ENCODE measurements at places on chromosomes 13 and 19.

DNA sequence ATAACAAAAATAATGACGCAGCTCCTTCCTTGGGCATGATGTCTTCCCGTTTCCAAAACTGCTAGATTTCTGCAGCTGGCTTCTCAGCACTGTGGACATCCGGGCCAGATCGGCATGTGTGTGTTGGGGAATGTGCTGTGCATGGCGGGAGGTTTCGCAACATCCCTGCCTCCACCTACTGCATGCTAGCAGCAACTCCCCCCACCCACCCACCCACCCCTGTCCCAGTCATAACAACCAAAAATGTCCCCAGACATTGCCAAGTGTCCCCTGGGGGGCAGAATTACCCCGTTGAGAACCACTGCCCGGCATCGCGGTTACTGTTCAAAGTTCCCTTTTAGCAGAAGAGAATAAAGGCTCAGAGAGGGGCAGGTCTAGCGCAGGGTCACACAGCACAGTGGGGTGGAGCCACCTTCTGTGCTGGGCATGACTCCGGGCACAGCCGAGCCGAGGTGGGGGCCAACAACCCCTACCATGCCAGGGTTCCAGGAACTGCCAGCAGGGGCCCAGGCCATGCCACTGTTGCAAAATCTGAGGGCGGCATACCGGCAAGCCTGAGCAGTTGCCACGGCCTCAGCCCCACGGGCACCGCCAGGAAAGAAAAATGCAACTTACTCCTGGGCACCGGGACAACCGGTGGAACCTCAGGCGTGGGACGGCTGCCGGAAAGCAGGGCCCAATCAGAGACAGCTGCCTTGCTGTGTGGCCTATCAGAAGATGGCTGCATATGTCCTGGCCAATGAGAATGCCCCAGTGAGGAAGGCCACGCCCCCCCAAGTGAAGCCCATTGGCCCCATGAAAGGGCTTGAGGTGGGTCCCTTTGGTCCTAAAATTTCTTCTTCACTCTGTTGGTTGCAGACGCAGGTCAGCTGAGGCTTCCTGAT, 22.5 kb upstream of the NFIC start:
- peak; percentile 71 for DNase-seq

GRCh38 chr19:12984143-12984627, 11.1 kb upstream of the NFIX start:
- no peak for DNase-seq

DNA sequence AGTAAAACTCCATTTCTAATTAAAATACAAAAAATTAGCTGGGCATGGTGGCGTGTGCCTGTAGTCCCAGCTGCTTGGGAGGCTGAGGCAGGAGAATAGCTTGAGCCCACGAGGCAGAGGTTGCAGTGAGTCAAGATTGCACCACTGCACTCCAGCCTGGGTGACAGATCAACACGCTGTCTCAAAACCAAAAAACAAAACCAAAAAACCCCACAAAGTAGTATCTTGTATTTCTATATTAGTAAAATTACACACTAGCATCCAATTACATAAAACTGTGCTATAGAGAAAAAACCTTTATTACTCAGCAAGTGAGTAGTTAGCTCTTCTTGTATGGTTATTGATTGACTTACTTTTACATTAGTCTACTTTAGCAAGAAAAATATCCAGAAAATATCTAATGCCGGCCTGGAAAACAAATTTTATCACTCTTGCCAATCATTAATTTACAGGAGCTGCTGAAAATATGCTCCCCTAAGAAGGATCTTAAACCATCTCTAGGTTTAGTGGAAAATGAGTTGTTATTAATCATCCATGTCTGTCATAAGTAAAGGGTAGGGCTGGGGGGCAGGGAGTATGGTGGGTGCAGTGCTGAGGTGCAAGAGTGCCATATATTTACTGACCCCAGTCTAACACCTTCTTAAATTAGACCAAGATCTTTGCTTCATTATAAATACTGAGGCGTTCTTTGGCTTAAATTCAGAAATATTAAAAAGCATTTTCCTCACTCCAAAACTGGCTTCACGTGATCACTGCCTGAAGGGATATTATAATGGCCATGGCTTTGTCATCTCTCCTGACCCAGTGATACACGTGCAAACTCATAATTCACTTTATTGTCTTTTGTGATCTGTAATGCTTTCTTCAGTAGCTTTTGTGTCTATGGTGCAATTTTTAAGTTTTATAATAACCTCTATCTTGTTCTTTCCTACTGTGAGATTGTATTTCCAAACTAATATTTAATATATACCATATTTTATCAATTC, 44.1 kb downstream of the UBL3 start:
- DNase-seq = no peak

DNA sequence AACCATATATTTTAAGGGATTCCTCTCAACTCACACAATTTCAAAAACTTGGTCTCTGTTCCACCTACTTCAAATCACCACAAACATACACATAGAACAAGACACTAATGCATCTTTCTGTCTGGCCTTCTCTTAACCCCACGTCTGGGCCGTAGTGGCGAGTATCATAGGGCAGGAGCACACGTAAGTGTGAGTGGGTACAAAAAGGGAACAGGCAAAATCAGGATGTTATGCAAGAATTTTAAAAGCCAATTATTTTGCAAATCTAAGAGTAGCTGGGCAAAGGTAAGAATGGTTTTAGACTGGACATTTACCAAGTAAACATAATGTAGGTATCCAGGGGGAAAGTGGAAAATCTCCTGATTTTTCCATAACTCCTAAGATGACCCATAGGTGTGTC, 35.1 kb downstream of the MTMR6 start:
- DNase-seq = no peak

DNA sequence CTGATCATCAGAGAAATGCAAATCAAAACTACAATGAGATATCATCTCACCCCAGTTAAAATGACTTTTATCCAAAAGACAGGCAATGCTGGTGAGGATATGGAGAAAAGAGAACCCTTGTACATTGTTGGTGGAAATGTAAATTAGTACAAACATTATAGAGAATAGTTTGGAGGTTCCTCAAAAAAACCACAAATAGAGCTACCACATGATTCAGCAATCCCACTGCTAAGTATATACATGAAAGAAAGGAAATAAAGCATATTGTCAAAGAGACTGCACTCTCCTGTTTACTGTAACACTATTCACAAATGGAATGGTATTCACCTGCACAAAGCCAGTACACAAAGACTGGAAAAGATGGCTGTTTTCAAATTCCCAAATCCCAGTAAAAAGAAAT, 1233.7 kb downstream of the PCDH17 start:
- DNase-seq = no peak

DNA sequence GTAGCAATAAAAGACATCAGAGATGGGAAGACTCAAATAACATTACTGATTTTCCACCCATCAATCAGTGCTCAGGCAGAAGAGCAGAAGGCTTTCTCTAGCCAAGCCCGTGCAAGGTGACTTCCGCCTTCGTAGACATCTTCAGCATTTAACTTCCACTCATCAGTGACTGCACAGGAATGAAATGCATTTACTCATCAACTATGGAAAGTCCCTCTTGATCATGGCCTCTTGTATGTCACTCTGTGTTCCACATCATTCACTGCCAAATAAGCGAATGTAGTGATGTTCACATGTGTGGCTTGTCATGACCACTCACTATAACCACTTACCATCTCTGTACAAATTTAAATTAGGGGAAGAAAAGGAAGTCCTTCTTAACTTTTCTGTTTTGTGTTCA, 49.4 kb downstream of the SACS start:
- DNase-seq = no peak

GRCh38 chr13:19150226-19150625, 31.4 kb downstream of the TUBA3C start:
- no peak for DNase-seq

- DNase-seq = no peak
Measured at GRCh38 chr13:73872397-73872796, 261.8 kb downstream of the KLF12 start.

DNA sequence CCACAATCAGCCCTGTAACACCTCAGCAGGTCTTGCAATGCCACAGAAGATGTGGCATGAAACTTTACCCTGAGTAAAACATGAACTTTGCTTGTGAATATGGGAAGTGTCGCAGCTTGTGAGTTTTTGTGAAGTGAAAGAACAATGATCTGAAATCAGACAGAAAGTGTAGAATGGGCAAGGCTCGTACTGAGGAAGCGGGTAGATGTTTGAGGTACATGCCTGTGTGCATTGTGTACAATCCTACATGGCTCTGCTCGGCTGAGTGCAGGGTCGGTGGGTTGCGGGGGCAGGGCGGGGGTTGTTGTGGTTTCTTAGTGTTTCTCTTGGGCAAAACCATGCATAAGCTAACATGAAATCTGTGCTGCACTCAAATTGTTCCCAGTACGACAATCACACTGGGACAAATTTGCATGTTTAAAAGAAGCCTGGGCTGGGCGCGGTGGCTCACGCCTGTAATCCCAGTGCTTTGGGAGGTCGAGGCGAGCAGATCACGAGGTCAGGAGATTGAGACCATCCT, 1.1 kb downstream of the NLRP13 start:
- DNase-seq = no peak

DNA sequence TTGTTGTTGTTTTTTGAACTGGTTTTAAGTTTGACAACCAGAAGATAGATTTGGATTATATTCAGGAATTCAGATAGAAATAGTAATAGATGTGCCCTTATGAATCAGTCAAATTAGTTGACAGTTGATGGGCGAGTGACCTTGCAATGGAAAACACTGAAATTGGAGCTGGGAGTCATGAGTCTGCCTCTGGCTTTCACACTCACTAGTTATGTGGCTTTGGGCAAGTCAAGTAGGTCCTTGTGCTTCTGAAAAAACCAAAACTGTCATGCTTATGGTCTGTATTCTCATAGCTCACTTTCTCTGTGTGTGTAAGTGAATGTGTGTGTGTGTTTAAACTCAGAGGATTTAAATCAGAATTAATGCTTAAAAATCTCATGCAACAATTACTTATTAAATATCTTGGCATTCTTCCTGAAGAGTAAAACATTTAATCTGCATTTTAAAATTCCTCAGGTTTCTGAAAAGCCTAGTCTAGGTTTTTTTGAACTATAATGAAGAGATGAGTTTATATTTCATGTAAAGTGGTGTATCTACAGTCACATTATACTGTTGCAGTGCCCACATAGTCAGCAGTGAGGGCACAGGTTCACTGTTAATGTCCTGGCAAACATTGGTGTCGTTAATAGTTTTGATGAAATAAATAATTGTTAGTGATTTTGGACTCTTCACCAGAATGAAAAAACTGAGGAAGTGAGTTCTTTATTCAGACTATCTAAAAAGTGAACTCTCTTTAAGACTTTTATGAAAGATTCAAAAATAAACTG, 32.5 kb downstream of the UCHL3 start:
- no peak for DNase-seq

GRCh38 chr13:105798541-105798940, 736.9 kb downstream of the EFNB2 start:
- no peak for DNase-seq

GRCh38 chr13:29802621-29803020, 47.8 kb downstream of the UBL3 start:
- no peak for DNase-seq

DNA sequence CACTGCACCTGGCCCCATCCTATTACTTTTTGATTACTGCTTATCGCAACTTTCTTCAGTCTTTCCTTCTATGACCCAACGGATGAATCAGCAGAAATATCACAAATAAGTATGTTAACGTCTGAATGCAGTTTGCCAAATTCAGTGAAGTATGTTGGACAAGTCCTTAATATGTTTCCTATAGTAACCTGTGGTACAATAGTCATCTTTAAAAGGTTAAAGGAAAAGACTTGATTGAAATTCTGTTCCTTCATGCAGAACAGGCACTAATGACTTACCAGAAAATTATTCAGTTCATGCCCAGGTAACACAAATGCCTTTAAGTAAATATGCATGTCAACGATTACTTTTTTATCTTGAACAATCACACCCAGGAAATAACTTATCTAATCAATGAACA, 242.6 kb downstream of the KCTD12 start:
- DNase-seq = no peak

DNA sequence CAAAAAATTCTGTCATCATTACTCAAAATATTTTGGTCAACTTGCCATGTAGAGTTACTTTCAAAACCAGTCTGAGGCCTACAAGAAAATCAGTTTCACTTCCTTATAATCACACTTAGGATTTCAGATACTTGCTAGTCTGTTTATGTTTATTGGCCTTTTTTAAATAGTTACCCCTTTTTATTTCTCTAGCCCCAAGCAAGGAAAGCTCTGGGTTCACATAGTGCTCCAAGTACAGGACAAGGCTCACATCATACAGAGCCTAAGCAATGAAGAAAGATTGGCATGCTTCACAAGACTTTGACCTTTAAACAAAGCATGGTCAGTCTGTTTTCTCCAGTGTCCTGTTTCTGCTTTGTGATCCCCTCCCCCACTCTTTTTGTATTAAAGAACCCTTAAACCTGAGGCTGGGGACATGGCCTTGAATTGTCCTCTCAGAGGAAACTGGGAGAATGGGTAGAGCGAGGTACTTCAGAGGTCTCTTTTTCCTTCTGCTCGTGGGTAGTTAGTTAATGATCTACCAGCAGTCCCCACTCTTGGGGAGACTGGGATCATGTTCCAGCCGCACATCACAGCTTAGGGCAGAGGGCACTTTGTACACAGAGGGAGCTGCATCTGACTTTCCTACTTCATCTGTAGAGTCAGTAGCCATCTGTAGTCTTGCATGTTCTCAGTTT, 30.7 kb downstream of the CEACAM1 start:
- no peak for DNase-seq

DNA sequence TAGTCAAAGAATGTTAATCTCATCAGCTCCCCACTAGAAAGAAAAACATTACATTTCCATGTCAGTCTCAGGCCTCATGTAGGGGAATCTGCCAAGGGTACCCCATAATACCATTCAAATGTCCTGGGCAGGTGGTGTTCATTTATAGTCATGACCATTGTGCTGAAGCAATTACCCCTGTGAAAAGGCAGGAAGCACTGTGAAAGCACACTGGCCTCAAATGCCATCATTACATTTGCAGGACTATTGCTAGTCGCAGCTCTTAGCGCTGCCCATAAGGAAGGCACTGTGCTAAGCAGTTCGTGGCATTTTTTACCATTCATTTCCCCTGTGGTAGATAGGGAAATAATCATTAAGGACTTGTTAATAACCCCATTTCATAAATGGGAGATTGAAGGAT, 109.0 kb downstream of the LHFPL6 start:
- no peak for DNase-seq

DNA sequence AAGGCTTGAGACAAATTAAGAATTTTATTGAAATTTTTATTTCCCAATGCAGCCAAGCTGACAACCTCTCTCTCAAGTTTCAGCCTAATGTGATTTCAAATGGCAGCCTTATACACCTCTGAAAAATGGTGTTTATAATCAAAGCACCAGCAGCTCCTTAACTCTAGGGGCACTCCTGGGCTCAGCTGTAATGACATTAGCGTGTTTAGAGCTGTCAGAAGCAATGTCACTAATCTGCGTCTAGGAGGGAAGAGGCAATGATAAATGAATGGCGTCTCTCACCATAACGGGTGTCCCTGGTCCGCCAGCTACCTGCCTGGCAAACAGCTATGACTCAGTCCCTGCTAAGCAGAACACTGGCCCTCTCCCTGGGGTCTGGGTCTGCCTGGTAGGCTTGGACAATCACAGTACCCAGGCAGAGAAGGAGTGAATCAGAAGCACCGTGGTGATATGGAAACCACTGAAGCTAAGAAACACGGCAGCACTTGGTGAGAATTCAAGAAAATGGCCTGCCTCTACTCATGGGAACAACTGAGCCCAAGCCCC, 131.8 kb upstream of the VSTM2B start:
- no peak for DNase-seq

GRCh38 chr19:18503971-18504885, 17.6 kb downstream of the ELL start:
- no peak for DNase-seq

All from midbrain (tissue), 1 donor.